Activated CD4-positive, alpha-beta memory T cell treated with anti-CD3 and anti-CD28 coated beads, Interleukin-2, amount 10 ng/mL, durations not matched to agents 7 days and 5 days (primary cell): ENCODE measurements at places on chromosomes 6 and 20. TPM values are rescaled to one million over a fixed set of nuclear protein-coding genes. Genes with fewer than 3 reads are reported as not detected.
A peak's percentile ranks its signal among the peaks of the same experiment; 100 is the strongest.

GRCh38 chr6:57173886-57174510 is 1.9 kb downstream of the BAG2 start:
- H3K4me3 ChIP-seq, result peak overlapping the region; percentile 87
- H3K36me3 ChIP-seq, result peaks cover 11% of the 10 kb centered on the region
- H3K27ac ChIP-seq, result peak overlapping the region; percentile 85

DNA sequence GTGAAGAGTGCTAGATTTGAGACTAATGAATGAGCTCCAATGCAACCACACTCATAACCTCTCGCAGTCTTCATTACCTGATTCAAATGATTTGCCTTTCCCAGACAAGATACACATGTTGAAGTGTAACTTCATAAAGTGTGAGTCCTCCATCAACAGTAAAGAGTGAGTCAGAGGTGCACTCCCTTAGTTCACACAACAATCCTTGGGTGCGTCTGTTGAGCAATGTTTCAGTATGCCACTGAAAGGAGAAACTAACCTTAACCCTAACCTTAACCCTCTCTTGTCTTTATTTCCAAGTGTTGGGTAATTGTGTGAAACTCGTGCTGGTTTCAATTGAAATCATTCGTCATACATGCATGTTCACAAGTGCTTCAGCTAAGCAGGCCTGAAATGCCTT is 21.0 kb upstream of the RIN2 start:
- H3K4me3 ChIP-seq, result no peak overlapping the region
- peaks cover 9% of the 10 kb centered on the region for H3K27me3 ChIP-seq
- no peak overlapping the region for H3K27ac ChIP-seq
- no peak for DNase-seq
- no peaks in the 10 kb centered on the region for H3K36me3 ChIP-seq
- peaks cover 19% of the 10 kb centered on the region for H3K4me1 ChIP-seq

DNA sequence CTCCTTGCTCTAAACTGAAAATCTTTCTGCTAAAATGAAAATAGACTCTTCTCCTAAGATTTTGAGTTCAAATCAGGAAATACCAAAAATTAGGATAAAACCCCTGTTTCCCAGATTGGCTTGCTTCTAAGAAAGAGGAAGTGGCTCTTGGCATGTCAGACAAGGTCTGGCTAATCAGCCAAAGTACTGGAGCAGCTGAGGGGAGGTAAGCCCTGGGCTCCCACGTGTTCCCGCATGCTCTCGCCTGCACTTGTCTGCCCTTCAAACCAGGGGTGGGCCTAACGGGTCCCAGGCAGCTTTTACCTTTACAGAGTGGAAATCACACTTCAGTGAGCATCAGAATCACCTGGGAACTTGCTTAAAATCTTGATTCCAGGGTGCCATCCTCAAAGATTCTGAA is 43.2 kb upstream of the GABRR1 start:
- H3K4me3 ChIP-seq, result no peak overlapping the region
- no peak overlapping the region for H3K27ac ChIP-seq
- no peaks in the 10 kb centered on the region for H3K4me1 ChIP-seq
- H3K36me3 ChIP-seq, result no peaks in the 10 kb centered on the region
- no peak for DNase-seq

GRCh38 chr6:141199074-141199473 is 933.7 kb upstream of the GJE1 start:
- H3K27ac ChIP-seq, result no peak overlapping the region
- DNase-seq, result no peak
- H3K4me3 ChIP-seq, result no peak overlapping the region
- no peaks in the 10 kb centered on the region for H3K36me3 ChIP-seq

DNA sequence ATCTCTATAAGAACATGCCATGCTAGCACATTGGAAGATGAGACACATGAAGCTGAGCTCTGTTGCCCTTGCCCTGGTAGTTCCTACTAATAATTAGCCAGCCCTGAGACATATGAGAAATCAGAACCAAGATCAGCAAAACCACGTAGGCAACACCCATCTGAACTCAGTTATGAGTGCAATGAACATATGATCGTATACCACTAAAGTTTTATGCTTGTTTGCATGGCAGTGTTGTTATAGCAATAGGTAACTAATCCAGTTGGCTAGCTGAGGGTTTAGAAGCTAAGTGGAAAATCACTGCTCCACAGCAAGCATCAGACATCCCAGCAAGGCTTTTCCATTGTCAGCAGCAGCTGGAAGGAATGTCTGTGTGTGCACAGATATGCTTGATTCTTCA is 180.7 kb downstream of the BTBD3 start:
- no peaks in the 10 kb centered on the region for H3K36me3 ChIP-seq
- H3K4me1 ChIP-seq, result no peaks in the 10 kb centered on the region
- H3K27me3 ChIP-seq, result no peaks in the 10 kb centered on the region
- H3K4me3 ChIP-seq, result no peak overlapping the region

DNA sequence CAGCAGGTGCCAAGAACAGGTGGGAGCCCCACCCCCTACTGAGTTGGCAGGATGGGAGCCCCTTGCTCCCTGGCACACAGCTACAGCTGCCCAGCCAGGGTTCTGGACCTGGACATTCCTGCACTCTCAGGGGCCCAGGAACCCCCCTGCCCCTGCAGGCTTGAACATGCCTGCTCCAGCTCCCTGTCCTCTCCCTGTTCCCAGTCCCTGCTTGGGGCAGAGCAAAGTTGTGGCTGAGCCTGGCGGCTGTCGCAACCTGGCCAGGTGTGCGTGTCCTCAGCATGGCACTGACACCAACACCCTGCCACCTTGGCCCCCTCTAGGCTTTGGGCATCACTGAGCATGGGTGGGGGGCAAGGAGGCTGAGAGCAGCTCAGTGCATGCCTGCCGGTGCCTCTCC is 491.2 kb upstream of the NOX3 start:
- H3K4me1 ChIP-seq, result no peaks in the 10 kb centered on the region
- no peaks in the 10 kb centered on the region for H3K27me3 ChIP-seq
- no peak overlapping the region for H3K27ac ChIP-seq
- peaks cover 3% of the 10 kb centered on the region for H3K36me3 ChIP-seq
- no peak for DNase-seq
- no peak overlapping the region for H3K4me3 ChIP-seq

DNA sequence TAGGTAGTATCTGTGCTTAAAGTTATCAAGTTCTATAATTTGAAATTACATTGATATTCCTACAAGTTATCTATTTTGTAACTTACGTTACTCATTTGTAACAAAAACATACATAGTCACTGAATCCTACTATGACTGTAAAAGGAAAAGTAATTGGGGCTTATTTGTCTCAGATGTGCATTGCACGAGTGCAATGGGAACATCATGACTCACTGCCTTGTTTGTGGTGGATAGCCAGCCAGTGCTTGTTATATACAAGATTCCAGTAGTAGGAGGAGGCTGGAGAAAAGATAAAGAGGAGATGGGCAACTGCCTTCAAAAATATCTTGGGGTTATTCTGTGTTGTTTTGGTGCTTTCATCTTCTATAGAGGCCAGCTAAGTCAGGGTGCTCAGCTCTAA is 164.1 kb downstream of the RNF144B start:
- no peak overlapping the region for H3K27ac ChIP-seq
- H3K27me3 ChIP-seq, result peaks cover 1% of the 10 kb centered on the region
- no peak overlapping the region for H3K4me3 ChIP-seq
- H3K4me1 ChIP-seq, result no peaks in the 10 kb centered on the region
- no peaks in the 10 kb centered on the region for H3K36me3 ChIP-seq
- DNase-seq, result no peak

GRCh38 chr6:3352678-3353077 is 93.9 kb downstream of the PSMG4 start:
- no peak overlapping the region for H3K4me3 ChIP-seq
- no peak overlapping the region for H3K27ac ChIP-seq
- no peak for DNase-seq
- H3K36me3 ChIP-seq, result no peaks in the 10 kb centered on the region

DNA sequence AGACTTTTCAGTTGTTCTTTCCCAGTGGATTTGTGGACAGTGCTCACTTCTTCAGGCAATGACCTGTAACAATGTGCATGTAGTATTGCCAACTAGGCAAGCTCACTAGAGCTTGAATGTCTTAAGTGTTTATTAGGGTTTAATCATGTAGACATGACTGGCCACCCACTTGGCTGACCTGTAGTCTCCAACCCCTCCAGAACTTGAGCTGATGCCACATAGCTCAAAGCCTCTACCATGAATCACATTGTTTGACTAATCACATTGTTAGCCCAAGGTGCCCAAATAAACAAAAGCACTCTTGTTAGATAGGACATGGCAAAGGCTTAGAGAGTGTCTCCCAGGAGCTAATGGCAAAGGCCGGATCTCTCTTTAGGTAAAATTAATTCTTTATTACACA is 272.7 kb downstream of the GRIK2 start:
- no peaks in the 10 kb centered on the region for H3K27me3 ChIP-seq
- no peak overlapping the region for H3K27ac ChIP-seq

- DNase-seq, result no peak
- H3K27ac ChIP-seq, result no peak overlapping the region
- peaks cover 35% of the 10 kb centered on the region for H3K4me1 ChIP-seq
- H3K27me3 ChIP-seq, result peaks cover 2% of the 10 kb centered on the region
These were observed 132.4 kb upstream of the ARMC2 start for GRCh38 chr6:108715832-108716231.

TRAPPC3L gene
- total RNA-seq, result not detected

SLC32A1 gene
- total RNA-seq, result not detected

CCM2L gene
- not detected for total RNA-seq

IRAK1BP1 gene
- 2.1 TPM for total RNA-seq

SASH1 gene
- total RNA-seq, result 0.75 TPM

ELOVL2 gene
- not detected for total RNA-seq
